ENCODE measurements at places on chromosomes 2 and 18. TPM values are rescaled to one million over a fixed set of nuclear protein-coding genes. Genes with fewer than 3 reads are reported as not detected.

DNA sequence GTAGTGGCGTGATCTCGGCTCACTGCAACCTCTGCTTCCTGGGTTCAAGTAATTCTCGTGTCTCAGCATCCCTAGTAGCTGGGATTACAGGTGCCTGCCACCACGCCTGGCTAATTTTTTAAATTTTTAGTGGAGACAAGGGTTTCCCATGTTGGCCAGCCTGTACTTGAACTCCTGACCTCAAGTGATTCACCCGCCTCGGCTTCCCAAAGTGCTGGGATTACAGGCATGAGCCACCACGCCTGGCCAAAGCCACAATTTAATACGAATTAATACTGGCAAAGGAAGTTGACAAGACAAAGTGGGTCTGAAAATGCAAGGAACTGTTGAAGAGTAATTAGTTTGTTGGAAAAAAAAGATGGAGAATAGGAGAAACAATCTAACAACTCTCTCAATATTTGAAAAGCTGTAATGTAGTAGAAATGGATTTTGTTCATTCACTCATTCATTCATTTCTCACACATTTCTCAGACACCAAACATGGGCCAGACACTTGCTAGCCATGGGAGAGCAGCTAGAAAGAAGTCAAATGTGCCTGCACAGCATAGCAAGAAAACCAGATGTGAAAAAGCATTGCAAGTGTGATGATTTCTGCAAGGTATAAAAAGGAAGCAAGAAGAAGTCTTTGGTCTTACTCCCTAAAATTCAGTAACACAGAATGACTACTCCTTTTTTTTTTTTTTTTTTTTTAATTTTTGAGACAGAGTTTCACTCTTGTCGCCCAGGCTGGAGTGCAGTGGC is 39.4 kb upstream of the ATL2 start:
- no peak for DNase-seq

DNA sequence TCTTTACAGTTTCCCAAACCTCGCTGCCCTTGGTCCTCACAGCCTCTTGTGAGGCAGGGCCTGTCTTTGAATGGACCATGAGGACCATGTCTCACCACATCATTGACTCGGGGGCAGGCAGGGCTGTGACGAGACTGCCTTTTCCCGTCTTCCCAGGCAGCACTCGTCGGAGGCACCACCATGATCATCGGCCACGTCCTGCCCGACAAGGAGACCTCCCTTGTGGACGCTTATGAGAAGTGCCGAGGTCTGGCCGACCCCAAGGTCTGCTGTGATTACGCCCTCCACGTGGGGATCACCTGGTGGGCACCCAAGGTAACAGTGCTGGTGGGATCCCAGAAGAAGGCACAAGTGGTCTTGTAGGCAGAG is 45.7 kb upstream of the MAPRE3 start:
- DNase-seq: no peak

The ACMSD gene
- polyA plus RNA-seq: not detected

- DNase-seq: no peak
These were observed 53.9 kb downstream of the ASAP2 start for GRCh38 chr2:9260464-9260918.

- DNase-seq: no peak
These were observed 145.7 kb upstream of the KLF7 start for GRCh38 chr2:207311316-207312005.

GRCh38 chr2:120445449-120446143 is 99.7 kb downstream of the INHBB start:
- DNase-seq: no peak

- no peak for DNase-seq
These were observed 75.1 kb downstream of the SPRED2 start for GRCh38 chr2:65357095-65357958.

DNA sequence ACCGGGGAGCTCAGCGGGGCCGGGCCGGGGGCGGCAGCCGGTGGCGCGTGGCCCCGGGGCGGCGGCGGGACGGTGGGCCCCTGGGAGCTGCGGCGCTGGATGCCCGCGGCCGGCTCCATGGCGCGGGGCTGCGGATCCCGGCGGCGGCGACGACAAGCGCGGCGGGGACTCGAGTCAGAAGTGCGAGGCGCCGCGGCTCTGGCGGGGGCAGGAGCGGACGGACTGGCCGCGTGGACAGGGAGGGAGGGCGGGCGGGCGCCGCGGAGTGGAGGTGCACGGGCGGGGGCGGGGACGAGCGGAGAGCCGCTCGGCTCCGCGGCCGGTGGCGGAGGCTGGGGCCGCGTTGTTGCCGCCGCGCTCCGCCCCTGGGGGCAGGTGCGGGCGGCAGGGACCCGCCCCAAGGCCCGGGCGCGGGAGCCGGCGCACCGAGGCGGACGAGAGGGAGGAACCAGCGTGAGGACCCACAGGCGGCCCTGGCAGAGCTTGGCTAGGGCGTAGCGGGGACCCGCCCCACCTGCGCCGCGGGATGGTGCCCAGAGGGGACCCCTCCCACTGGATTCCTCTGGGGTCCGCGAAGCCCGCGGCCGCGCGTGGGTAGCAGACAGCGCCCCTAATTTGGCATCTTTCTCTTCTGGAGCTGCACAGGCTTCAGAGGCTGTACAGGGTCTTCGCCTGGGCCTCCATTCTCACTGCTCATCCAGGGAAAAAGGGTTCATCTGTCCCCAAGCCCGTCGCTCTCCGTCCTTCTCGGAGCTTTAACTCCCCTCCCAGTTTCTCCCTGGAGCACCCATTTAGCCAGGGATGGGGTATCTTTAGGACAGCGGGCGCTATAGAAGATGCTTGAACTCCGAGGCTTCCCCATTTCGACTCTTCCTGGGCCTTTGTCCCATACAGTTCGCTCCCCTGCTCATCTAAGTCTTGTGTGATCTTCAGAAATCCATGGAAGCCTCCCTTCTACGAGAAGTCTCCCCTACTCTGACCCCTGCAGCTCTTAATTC is at the start of gene TMEM163:
Gene TMEM163, minus strand, starts transcription at position 184 of the 998 bp plus-strand sequence.
- peak; percentile 15 for DNase-seq

- no peak for DNase-seq
These were observed 582.4 kb upstream of the RAB6C start for GRCh38 chr2:129396980-129397599.

The DQX1 gene
- polyA plus RNA-seq: not detected

DNA sequence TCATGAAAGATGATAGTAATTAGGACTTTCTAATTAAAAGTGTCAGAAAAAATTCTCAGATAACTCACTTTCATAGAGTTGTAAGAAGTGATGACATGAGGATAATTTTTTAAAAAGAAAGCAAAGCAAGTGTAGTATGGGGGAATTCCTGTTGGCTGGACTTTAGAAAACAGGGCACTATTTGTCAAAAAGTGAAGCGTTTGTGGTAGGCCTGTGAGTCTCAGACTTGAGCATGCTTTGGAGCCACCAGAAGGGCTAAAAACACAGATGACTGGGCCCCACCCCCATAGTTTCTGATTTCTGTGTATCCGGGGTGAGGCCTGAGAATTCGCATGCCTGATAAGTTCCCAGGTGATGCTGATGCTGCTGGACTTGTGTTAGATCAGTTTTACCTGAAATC is 222.6 kb upstream of the LRRTM1 start:
- no peak for DNase-seq

The PLGLB2 gene
- 0.52 TPM for polyA plus RNA-seq

- peak; percentile 72 for DNase-seq
These were observed 47.6 kb downstream of the PDCL3 start for GRCh38 chr2:100610381-100610831.

The IGFBP2 gene
- polyA plus RNA-seq: not detected

- DNase-seq: no peak
These were observed 62.5 kb upstream of the STAM2 start for GRCh38 chr2:152238016-152238415.

DNA sequence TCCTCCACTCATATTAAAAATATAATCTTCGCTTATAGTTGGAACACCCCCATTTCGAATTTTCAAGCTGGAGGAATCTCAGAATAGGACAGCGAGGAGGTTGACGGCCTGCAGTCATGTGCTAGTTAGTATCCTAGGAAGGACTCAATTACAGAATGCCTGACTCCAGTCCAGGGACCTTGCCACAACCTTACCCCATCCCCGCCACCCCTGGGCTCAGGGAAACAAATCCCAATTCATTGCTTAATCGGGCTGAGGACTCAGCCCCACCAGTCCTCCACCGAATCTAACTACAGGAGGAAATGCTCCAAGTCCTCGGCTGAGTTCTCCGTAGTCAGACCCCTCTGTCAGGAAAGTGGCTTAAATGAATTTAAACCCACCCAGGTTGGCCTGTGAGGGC is 31.7 kb upstream of the ZBTB7C start:
- no peak for DNase-seq

DNA sequence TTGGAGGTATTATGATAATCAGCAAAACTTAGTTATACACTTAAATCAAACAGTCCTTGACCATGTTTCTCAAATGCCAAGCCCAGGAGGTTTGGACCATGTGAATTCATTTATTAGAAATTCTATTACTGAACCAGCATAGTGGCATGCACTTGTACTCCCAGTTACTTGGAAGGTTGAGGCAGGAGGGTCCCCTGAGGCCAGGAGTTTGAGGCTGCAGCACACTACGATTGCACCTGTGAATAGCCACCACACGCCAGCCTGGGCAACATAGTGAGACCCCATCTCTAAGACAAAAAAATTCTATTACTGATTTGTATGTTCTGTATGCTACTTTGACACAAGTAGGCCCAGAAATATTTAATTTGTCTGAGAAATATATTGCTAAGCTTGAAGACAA is 43.6 kb upstream of the FZD7 start:
- DNase-seq: no peak

- DNase-seq: no peak
These were observed 574.3 kb upstream of the POU3F3 start for GRCh38 chr2:104279646-104280045.

The RASGRP3 gene
- 3.4 TPM for polyA plus RNA-seq

DNA sequence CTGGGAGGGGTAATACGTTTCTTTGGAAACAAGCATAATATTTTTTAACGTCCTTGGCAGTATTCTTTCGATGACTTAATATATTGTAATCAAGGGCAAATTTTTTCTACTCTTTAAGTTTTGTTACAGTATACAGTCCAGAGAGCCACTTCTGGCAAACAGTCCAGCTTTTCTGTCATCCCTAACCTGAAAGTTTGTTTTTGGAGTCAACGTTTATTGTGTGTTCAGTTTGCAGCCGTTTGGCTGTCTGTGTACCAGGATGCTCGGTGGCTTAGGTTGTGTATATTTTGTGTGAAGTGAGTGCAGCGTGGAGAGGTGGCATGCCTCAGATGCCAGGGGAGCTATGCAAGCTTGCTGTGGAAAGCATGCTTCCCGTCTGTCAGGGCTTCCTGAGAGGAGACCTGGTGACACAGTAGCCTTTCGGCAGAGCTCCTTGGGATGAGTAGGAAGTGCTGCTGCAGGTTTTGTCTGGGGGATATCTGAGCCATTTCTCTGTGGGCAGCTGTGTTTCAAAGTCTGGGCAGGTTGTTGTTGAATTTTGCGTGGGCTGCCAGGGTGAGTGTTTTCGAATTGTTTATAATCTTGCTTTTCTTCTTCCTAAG is 14.7 kb downstream of the MAP3K20 start:
- DNase-seq: no peak

DNA sequence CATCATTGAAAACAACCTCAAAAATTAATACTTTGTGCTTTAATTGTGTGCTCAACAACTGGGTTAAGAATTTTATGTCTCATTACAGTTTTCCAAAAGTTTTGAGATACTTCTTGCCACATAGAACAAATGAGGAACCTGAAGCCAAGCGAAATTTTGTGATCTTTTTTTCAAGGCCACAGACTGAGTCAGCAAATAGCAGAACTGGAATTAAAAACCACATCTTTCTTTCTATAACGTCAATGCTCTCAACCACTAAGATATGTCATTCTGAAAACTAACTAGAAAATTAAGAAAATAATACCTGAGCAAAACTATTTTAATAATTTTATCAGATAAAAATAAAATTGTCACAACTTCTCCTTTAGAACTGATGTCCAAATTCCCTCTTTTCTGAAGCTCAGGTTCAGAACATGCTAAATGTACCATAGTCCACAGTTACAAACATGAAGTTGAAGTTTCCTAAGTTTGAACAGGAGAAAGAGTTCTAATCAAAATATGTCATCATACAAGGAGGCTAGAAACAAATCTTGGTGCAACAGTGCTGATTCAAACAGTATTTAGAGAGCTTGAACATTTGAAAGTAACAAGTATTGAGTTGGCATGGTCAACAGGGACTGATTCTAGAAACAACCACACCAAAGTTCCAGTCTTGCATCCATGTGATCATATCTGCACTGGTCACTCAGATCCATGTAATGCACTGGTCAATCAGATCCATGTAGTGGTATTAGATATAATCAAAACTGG is 27.6 kb upstream of the CALCRL start:
- DNase-seq: no peak

DNA sequence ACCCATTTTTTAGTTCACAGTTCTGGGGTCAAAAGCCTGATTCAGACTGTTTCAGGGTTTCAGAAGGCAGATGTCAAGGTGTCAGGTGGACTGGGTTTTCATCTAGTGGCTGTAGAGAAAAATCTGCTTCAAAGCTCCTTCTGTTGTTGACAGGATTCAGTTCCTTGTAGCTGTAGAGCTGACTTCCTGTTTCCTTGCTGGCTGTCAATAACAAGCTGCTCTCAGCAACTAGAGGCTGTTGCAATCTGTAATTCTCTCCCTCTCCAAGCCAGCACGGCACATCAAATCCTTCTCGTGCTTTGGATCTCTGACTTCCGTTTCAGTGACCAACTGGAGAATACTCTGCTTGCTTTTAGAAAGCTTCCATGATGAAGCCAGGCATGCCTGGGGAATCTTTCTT is 179.4 kb downstream of the DOK6 start:
- DNase-seq: no peak

DNA sequence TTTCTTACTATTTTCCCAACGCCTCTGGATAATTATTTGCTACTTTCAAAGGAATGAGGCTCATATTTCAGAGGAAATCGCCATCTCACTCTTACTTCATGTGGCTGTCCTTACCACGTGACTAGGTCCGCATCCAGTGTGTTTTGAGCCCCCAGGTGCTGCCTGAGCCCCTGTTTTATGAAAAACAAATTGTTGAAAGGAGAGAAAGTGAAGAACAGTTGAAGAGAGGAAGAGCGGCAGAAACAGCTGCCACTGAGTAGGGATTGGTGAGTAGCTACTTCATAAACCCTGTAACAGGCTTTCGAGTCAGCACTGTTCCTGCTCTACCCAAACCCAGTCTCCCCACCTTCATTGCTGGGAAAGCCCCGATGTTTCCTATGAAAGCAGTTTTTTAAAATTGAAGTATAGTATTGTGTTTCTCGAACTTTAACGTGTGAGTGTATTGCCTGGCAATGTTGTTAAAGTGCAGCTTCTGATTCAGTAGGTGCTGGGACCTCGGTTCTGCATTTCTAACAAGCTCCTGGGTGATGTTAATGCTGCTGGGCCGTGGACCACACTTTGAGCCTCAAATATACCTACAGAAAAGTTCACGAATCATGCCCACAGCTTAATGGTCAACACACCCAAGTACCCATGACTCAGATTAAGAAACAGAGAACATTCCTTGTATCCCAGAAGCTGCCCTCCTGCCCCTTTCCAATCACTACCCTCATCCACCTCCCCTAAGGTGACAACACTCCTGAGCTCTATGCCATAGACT is 39.7 kb downstream of the TMEM177 start:
- DNase-seq: no peak

The GALNT3 gene
- polyA plus RNA-seq: 0.94 TPM

- DNase-seq: no peak
These were observed 158.4 kb upstream of the SRD5A2 start for GRCh38 chr2:31739161-31739560.

Measured in CD4-positive, alpha-beta memory T cell (primary cell).